ENCODE measurements at places on chromosomes 2 and 18. TPM values are rescaled to one million over a fixed set of nuclear protein-coding genes. Genes with fewer than 3 reads are reported as not detected.
A peak's percentile ranks its signal among the peaks of the same experiment; 100 is the strongest.

DNA sequence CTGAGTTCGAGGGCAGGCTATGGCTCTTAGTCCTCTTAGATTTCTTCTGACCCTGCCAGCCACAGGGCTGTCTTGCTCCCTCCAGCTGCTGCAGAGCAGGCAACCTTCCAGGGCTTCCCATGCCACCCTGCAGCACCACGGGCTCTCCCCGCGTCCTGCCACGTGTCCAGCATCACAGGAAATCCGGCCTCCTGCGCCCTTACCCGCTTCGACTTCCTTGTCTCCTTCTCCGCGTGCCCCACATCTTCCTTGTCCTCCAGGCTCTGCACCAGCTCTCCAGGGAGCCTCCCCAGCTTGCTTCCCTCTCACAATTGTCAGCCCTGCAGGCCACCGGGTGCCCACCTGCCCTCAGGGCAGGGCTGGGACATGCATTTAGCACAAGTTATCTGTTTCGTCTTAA is 253.5 kb downstream of the DCDC2C start:
- no peaks in the 10 kb centered on the region for H3K36me3 ChIP-seq
- H3K4me3 ChIP-seq = no peak overlapping the region

DNA sequence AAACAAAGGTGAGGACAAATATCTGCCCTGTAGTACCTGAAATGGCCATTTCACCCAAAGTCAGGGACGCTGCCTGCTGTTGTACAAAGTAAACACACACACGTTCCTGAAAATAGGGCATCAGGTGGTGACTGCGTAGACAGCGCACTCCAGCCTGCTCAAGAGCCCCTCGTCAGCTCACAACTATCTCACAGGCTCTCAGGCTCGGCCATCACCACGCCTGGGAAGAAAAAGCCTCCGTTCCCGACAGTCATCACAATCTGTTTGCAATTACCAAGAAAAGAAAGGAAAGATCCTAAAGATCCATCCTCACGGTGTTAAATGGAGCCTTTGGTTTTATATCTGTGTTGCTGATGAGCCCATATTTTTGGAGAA is 230.2 kb downstream of the ZNF516 start:
- no peak for DNase-seq
- no peaks in the 10 kb centered on the region for H3K4me1 ChIP-seq
- no peak overlapping the region for H3K4me3 ChIP-seq
- no peaks in the 10 kb centered on the region for H3K36me3 ChIP-seq
- no peak overlapping the region for H3K27ac ChIP-seq
- peaks cover 33% of the 10 kb centered on the region for H3K27me3 ChIP-seq

Gene KCNJ3
- total RNA-seq = 4.2 TPM

- DNase-seq = no peak
- H3K27me3 ChIP-seq = peaks cover 86% of the 10 kb centered on the region
- H3K27ac ChIP-seq = no peak overlapping the region
- H3K36me3 ChIP-seq = no peaks in the 10 kb centered on the region
- H3K4me1 ChIP-seq = no peaks in the 10 kb centered on the region
- H3K4me3 ChIP-seq = no peak overlapping the region
Measured at GRCh38 chr2:170381678-170382077, 203.7 kb downstream of the MYO3B start.

Gene SCN7A
- total RNA-seq = 22.3 TPM

GRCh38 chr2:181798022-181798421 is 93.5 kb upstream of the ITPRID2 start:
- no peak for DNase-seq
- no peak overlapping the region for H3K27ac ChIP-seq
- H3K4me1 ChIP-seq = no peaks in the 10 kb centered on the region
- no peaks in the 10 kb centered on the region for H3K36me3 ChIP-seq

Gene STAM2
- total RNA-seq = 27.8 TPM

- no peak overlapping the region for H3K27ac ChIP-seq
- H3K4me1 ChIP-seq = peaks cover 7% of the 10 kb centered on the region
- DNase-seq = peak; percentile 9
- peaks cover 91% of the 10 kb centered on the region for H3K27me3 ChIP-seq
- H3K36me3 ChIP-seq = no peaks in the 10 kb centered on the region
- H3K4me3 ChIP-seq = no peak overlapping the region
Measured at GRCh38 chr2:232889876-232890401, 19.9 kb downstream of the SNORC start.

Gene ITGA6
- 42.0 TPM for total RNA-seq

DNA sequence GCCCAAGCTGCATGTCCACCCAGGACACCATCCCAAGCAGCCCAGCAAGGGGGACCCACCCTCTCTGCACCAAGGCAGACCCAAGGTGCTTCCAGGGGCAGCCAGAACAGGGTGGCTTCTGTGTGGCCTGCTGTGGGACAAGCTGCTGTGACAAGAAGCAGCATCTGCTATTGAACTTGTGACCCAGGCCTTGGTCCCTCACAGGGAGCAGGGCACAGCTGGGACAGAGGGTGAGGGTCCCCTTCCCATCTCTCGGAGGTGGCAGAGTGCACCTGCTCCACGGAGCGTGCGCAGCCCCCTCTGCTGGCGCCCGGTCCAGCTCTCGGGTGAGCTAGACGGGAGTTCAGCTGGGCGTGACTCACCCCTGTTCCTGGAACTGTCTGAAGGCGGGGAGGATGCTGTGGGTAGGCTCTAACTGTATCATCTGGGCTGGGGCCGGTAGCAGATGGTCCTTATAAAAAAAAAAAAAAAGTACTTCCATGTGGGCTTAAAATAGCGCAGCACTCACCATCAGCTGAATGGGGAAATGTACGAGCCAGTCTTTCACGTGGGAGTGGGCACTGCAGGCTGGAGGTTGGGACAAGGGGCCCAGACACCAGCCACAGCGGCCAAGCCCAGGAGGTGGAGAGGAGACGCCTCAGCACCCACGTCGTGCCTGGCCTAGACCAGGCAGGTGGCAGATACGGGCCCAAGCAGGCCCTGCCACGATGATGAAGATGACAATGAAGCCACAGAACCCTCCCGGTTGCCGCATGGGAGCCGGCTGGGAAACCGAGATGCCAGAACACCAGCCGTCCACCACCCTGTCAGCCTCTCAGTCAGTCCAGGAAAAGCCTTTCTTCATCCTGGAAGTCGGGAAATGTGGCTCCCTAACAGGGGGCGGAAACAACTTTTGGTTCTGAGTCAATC is 136.8 kb upstream of the ID2 start:
- peak overlapping the region; percentile 34 for H3K27ac ChIP-seq
- H3K27me3 ChIP-seq = no peaks in the 10 kb centered on the region
- peaks cover 33% of the 10 kb centered on the region for H3K4me1 ChIP-seq
- DNase-seq = peak; percentile 68
- H3K4me3 ChIP-seq = no peak overlapping the region
- no peaks in the 10 kb centered on the region for H3K36me3 ChIP-seq

Gene REG3A
- not detected for total RNA-seq

DNA sequence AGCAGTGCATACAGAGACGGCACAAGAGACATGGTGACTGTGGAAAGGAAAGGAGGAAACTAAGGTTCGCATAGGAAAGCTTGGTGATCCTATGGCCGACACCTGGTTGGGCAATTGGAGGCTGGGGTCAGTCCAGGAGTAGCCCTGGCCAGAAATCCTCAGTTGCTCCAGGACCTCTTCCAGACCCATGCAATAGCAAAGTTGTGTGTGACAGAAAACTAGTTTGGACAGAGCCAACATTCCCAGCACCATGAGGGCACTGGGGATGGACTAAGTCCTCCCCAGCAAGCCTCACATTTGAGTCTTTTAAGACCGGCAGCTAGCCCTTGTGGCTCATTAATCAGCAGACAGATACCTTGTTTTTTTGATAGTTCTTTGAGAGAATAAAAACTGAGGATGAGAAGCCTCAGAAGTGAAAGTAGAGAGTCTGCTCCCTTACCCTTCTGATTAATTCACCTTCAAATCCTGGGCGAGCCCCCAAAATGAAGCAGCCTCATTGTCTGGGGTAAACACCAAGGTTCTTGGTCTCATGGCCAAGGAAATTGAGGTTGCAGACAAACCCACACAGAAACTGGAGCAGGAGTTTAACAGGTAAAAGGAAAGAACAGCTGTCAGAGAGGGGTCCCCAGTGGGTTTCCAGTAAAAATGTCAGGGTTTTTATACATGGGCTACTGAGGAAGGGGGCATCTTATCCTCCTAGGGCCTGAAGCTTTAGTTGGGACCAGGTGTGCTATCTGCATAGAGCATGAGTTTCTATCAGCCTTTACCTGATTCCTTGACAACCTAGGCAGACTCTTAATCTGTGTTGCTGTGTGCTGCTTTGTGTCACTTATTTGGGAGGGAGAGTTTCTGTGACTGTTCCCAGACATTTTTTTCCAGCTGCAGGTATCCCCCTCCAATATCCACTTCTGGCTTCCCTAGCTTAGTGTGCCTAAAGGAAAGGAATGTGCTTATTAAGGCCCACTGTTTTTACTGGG is 39.1 kb downstream of the STK17B start:
- no peaks in the 10 kb centered on the region for H3K27me3 ChIP-seq
- no peak overlapping the region for H3K4me3 ChIP-seq
- H3K4me1 ChIP-seq = no peaks in the 10 kb centered on the region
- H3K36me3 ChIP-seq = peaks cover 28% of the 10 kb centered on the region
- no peak for DNase-seq
- no peak overlapping the region for H3K27ac ChIP-seq

Gene LRRTM4
- 0.55 TPM for total RNA-seq

- no peaks in the 10 kb centered on the region for H3K36me3 ChIP-seq
- H3K4me3 ChIP-seq = peak overlapping the region; percentile 43
- peak overlapping the region; percentile 40 for H3K27ac ChIP-seq
- peaks cover 47% of the 10 kb centered on the region for H3K4me1 ChIP-seq
- H3K27me3 ChIP-seq = no peaks in the 10 kb centered on the region
Measured at GRCh38 chr18:63137999-63138435, 181.6 kb downstream of the BCL2 start.

Gene COL4A4
- total RNA-seq = 8.9 TPM

DNA sequence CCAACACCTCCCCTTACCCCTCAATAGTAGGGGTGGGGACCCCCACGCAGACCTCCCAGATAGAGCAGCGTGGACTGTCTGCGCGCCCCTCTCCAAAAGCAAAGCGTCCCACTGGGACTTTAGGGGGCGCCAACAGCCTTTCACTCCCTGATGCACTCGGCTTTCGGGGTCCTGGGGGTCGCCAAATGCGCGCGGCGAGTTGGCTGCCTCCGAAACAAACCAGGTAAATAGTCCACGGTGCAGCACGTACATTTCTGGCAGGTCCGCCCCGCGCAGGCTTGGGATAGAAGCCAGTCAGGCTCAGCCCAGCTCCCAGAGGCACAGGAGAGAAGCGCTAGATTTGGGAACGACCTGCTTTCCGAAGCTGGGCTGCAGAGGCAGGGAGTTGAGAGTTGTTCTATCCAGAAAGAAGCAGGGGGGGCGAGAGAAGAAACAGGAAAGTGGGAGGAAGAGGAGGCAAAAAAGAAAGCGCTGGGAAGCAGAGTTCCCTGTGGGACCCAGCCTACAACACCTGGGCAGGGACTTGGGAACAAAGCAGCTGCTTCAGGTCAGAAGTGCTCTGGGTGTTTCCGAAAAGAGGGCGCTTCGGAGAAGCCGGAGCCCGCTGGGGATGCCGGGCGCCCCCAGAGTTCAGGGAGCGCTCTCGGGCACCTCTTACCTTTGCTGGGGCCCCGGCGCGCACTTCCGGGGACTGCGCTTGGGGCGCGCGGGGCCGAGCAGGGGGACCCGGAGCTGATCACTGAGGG is 544 bp downstream of the EVA1A start:
- peak overlapping the region; percentile 74 for H3K4me3 ChIP-seq
- no peaks in the 10 kb centered on the region for H3K36me3 ChIP-seq
- peak; percentile 33 for DNase-seq

DNA sequence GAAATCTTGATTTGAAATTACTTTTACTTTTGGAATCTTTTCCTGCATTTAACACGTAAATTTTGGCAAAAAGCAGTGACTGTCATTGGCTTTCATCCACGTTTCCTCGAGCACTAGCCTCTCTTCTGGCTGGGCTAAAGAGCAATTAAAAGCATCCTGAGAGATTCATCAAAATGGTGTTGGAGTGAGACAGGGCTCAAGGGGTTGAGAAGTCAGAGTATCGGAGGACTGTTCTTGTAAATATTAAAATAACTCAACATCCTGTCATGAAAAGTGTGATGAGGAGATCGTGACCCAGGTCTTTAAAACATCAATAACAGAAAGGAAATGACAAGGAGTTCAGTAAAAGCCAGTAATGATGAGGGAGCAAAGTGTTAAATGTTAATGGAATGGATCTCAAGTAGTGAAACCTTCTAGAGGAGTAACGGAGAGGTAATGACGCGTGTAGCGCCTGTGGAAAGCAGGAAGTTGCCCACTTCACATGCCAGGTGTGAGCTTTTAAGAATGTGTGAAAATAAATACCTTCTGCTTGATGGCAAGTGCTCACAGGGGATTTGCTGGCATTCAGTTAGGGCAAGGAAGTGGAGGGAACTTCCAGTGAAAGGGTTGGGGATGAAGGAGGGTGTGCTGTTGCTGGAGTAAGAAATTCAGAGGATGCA is 754.4 kb downstream of the ADCYAP1 start:
- peaks cover 4% of the 10 kb centered on the region for H3K4me1 ChIP-seq
- no peaks in the 10 kb centered on the region for H3K27me3 ChIP-seq
- no peak for DNase-seq
- no peak overlapping the region for H3K4me3 ChIP-seq
- no peaks in the 10 kb centered on the region for H3K36me3 ChIP-seq

DNA sequence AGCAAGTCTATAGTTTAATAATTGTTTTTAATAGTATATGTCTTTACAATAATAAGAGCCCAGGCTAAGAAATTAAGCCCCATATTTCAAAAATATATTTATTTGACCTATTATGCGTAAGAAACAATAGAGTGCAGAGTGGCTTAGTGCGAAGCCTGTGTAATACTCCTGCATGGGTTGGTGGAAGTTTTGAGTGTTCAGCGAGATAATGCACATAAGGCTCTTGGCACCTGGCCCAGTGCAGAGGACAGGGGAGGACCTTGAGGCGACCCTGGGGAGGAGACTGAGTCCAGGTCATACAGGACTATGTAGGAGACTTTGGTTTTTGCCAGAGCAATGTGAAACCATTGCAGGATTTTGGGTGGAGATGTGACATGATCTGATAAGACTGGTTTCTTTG is 132.4 kb upstream of the ST6GAL2 start:
- no peak overlapping the region for H3K4me3 ChIP-seq
- no peaks in the 10 kb centered on the region for H3K27me3 ChIP-seq
- H3K27ac ChIP-seq = no peak overlapping the region
- H3K4me1 ChIP-seq = no peaks in the 10 kb centered on the region
- H3K36me3 ChIP-seq = no peaks in the 10 kb centered on the region

- H3K36me3 ChIP-seq = no peaks in the 10 kb centered on the region
- H3K27ac ChIP-seq = no peak overlapping the region
- DNase-seq = no peak
- no peaks in the 10 kb centered on the region for H3K4me1 ChIP-seq
- peaks cover 31% of the 10 kb centered on the region for H3K27me3 ChIP-seq
- no peak overlapping the region for H3K4me3 ChIP-seq
Measured at GRCh38 chr2:20156836-20157192, 68.1 kb downstream of the SDC1 start.

DNA sequence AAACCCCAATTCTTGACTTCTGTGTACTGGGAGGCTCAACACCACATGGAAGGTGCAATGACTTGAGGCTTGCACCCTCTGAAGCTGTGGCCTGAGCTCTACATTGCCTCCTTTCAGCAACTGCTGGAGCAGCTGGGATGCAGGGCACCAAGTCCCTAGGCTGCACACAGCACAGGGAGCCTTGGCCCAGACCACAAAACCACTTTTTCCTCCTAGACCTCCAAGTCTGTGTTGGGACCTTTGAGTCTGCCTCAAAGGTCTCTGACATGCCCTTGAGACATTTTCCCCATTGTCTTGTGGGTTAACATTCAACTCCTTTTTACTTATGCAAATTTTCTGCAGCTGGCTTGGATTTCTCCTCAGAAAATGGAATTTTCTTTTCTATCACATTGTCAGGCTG is 62.6 kb upstream of the KCNE4 start:
- H3K36me3 ChIP-seq = no peaks in the 10 kb centered on the region
- H3K4me1 ChIP-seq = peaks cover 20% of the 10 kb centered on the region
